ENCODE measurements at places on chromosomes 4 and X.

DNA sequence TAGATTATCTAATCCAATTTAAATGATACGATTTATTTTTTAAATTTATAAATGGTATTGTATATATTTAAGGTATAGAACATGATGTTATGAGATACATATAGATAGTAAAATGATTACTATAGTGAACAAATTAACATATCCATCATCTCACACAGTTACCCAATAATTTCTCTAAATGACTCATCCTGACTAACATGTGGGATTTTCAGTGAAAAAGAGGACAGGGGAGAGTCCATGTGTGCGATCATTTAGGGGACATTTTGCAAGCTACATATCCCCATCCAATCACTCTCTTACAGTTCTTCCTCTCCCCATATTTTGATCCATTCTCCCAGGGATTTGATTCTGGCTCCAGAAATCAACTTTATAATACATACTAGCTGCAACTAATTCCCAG is 88.2 kb downstream of the ABCB7 start:
- no peak for DNase-seq

- DNase-seq: no peak
Observed at GRCh38 chrX:71953946-71954345, 43.3 kb downstream of the NHSL2 start.

DNA sequence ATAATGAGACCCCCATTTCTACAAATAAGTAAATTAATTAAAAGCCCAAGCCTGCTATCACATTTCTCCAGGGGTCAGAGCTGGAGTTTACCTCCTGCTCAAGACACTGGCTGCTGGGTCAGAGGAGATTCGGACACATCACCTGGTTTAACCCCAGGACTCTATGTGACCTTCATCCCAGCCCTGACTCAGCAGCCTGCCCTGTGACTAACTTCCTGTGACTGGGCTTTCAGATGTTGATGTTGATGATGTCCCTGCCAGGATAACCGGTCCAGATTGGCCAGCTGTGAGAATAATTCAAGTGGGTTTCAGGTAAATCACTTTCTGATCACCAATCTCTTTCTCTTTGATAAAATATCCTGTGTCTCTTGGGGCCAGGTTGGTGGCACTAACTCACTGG is 102.4 kb upstream of the MAML3 start:
- DNase-seq: no peak

GRCh38 chr4:78953769-78954666 is 14.8 kb upstream of the PAQR3 start:
- peak; percentile 39 for DNase-seq

- DNase-seq: no peak
Observed at GRCh38 chr4:187236209-187236890, 512.7 kb upstream of the FAT1 start.

GRCh38 chr4:183241721-183242151 is 78.3 kb downstream of the CLDN22 start:
- peak; percentile 59 for DNase-seq

DNA sequence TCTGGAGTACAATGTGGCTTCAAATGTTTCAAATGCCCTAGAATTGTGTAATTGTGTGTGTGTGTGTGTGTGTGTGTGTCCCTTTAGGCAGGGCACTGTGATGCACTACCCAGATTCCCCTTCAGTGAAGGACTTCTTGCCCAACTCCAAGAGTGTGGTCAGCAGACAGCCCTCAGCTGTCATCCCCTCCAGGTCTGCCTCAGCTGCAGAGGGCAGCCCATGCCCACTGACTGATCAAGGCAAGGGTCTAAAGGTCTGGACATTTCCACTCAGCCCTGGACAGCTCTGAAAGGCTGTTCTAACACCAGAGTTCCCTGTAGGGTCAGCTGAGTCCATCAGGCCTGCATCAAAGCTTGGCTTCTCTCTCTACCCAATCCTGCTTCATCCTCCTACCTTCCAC is 83.9 kb upstream of the USP9X start:
- no peak for DNase-seq

- no peak for DNase-seq
Observed at GRCh38 chrX:112646651-112647050, 33.1 kb downstream of the LHFPL1 start.

DNA sequence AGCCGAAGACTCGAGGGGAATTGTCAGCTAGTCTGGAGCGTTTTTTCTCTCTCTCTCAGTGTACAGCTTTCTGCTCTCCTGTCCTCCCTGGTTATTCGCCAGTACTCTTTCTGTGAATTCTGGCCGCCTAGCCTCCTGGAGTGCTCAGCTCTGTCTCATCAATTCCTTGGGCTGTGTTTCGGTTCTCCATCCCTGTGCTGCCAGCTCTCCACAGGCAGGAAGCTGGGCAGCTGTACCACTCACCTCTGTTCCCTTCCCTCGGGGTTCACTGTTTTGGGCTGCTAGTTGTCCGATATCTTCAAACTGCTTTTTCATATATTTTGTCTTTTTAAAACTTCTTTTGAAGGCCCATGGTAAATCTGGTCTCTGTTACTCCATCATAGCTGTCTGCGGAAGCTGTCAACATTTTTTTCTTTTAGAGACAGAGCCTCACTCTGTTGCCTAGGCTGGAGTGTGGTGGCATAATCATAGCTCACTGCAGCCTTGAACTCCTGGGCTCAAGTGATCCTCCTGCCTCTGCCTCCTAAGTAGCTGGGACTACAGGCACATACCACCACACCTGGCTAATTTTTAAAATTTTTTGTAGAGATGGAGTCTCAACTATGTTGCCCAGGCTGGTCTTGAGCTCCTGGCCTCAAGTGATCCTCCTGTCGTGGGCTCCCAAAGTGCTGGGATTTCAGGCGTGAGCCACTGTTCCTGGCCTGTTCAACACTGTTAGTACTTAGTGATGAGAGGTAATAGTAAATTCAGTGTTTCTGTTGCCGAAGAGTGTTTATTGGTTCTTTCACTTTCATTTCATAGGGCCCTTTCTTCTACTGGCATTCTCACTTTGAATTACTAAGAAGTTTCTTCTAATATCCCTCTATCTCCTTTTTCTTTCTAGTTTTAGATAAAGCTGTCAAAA is 18.6 kb downstream of the ZCCHC4 start:
- no peak for DNase-seq

GRCh38 chr4:160848901-160849760 is 1314.7 kb downstream of the FSTL5 start:
- DNase-seq: no peak

DNA sequence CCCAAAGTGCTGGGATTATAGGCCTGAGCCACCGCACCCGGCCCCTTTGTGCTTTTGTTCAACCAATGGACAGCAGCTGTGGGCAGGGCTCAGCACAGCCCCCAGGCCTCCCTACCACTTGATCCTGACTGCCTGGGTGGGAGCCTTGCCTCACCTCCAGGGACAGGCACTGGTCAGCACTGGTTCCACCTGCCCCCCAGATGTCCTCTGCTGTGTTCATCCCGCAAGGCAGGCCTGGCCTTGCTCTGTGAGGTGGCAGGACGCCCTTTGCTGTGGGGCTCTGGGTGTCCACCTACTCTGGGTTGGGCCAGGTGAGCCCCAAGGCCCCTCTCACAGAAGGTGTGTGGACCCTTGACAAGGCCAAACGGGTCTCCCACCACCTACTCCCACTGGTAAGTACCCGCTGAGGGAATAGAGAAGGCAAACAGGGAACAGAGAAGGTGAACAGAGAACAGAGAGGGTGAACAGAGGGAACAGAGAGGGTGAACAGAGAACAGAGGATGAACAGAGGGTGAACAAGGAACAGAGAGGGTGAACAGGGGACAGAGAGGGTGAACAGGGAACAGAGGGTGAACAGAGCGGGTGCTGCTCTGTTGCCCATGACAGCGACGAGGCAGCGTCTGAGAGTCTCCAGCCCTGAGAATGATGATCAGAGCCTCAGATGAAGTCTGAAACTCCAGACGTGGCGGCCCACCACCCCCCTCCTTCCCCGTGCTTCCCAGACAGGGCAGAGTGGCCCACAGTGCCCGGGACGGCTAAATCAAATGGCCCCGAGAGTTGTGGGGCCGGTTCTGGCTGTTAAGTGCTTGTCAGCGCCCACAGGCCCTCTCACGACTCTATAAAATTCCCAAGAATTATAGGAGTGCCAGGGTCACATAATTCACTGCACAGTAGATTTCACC is 55.0 kb upstream of the NKX1-1 start:
- DNase-seq: no peak

GRCh38 chrX:122626871-122627270 is 557.2 kb upstream of the GRIA3 start:
- no peak for DNase-seq

- no peak for DNase-seq
Observed at GRCh38 chrX:63738696-63739095, 46.3 kb downstream of the ARHGEF9 start.

- no peak for DNase-seq
Observed at GRCh38 chr4:176413171-176413570, 93.4 kb downstream of the SPCS3 start.

Data from SK-MEL-5 (cell line).